ENCODE measurements at places on chromosomes 11 and 22.

DNA sequence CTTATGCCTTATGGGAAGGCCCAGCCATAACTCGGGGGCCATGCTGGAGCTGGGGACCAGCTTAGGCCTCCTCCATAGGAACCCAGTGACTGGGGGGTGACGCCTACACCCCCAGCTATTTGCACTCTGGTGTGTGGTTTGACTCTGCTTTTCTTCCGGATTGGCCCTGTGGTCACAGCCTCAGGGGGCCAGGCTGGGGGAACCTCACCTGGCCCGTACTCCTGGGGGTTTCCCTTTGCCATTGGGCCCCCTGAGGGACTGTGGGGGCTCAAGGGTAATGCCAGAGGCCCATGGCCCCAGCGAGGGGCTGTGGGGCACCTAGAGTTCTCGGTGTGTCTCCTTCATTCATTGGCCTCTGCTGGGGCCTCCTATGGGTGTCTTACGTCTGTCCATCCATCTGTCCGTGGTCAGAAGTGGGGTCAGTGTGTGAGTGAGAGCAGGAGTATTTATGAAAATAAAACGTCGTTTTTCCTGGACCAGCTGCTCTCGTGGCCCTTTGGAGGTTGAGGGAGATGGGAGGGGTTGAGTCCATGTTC is 6.3 kb upstream of the SH3BP1 start:
- DNase-seq: no peak

GRCh38 chr11:7548659-7549274 is 35.0 kb downstream of the PPFIBP2 start:
- no peak for DNase-seq

- no peak for DNase-seq
Measured at GRCh38 chr11:129779342-129779741, 36.3 kb upstream of the TMEM45B start.

DNA sequence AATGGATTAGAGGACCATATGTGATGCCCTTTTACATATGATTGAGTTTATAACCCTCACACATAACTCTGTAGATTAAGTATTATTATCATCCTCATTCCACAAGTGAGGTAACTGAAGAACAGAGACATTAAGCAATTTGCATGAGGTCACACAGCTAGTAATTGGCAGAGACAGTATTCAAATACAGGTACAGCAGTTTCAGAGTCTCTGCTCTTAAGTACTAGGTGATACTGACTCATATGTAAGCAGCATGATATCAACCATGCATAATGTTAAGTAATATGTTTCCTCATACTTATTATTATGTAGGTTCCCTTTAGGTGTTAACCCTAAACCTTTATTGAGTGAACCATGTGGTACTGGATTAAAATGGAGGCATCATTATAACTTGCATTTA is 1562.4 kb upstream of the RAG2 start:
- DNase-seq: no peak

DNA sequence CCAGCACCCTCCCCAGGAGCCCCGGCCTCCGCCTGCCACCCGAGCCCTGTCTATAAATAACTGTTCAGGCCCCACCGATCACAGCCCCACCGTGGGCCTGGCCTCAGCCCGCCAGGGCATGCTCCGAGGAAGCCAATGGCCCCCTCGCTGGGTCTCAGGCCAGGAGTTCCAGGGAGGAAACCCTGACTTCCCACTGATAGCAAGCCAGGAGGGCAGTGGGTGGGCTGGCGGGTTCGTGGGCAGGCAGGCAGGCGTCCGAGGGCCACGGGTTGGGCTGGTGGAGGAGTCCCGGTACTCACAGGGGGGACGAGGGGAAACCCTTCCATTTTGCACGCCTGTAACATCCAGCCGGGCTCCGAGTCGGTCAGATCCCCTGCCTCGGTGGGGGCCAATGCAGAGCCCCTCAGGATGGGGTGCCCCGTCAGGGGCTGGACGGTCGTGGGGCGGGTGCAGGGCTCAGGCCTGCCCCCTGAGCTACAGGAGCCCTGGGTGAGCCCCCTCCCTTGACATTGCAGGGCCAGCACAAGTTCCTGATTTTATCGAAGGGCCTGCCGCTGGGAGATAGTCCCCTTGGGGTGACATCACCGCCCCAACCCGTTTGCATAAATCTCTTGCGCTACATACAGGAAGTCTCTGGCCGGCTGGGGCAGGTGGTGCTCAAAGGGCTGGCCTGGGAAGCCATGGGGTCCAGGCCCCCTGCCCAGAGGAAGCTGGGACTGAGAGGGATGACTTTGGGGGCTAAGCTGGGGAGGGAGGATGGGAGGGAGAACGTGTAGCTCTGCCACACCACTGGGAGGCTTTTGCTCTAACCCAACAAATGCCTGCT is at the start of gene SPI1:
Gene SPI1 (minus strand): TSS at position 538 of the 826 bp plus-strand sequence. CDS start 194 bp downstream, at position 344.
- DNase-seq: no peak

DNA sequence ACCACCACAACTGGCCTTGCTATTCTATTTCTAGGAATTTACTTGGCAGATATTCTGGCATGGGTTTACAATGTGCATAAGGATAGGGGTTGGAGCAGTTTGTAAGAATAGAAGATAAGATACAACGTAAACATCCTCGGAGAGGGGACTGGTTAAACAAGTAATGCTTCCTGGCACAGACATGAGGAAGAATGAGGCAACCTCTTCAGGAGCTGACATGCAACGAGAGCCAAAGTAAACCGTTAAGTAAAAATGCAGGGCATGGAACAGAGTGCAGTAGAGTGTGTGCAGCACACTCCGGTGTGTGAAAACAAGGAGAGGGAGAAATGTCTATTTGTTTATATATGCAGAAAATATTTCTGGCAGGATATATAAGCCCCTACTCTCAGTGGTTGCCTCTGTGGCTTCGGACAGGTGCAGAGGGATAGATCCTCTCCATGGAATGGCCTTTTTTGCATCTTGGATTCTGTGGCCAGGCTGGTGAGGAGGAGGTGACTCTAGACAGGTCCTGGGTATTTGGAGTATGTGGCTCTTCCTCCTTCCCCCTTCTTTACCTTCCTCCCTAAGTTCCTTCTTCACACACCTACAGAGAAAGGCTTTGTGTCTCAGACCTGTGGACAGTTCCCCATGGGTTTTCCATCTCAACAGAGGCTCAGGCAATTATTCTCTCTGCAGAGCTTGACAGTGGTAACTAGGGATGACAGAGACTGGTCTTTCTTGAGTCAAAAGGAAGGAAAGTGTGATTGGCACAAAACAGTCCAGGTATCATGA is 2.5 kb downstream of the RAB36 start:
- no peak for DNase-seq

- no peak for DNase-seq
Measured at GRCh38 chr22:24807284-24807950, 1.4 kb downstream of the SGSM1 start.

DNA sequence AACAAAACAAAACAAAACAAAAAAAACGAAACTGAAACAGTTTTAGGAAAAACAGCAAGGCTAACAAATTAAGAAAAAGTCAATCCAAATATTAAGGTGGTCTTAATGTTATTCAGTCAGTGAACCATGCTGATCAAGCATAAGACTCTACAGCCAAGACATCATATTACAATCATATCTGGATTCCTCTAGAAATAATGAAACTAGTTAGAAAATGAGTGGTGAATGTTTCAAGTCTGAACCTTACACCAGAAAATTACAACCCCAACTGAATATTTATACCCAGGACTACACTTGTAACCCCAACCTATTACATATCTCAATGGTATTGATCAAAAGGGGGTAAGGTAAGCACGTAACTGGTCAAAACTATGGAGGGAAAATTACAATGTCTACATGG is 48.8 kb downstream of the ACAT1 start:
- no peak for DNase-seq

DNA sequence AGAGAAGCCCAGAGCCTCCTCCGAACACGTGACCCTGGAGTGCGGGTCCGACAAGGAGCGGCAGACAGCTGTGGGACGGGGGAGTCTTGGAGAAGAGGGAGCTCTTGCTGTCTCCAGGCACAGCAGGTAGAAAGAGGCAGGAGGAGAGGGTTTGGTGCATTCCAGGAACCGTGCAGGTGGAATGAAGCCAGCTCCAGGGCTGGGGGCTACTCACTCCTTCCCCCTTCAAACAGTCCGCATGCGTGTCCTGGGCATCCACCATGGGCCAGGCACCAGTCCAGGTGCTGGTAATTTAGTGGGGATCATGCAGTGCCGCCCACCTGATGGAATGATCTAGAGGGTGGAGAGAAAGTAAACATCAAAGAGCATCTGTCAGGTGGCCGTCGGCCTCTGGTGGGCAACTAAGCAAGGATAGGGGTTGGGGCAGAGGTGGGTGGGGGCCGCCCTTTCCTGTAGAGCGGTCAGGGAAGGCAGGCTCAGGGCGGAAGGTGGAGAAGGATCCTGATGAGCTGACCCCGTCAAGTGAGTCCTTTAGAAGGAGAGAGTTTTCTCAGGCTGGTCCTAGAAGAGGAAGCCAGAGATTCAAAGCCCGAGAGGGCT is 850.0 kb downstream of the TBC1D22A start:
- no peak for DNase-seq

DNA sequence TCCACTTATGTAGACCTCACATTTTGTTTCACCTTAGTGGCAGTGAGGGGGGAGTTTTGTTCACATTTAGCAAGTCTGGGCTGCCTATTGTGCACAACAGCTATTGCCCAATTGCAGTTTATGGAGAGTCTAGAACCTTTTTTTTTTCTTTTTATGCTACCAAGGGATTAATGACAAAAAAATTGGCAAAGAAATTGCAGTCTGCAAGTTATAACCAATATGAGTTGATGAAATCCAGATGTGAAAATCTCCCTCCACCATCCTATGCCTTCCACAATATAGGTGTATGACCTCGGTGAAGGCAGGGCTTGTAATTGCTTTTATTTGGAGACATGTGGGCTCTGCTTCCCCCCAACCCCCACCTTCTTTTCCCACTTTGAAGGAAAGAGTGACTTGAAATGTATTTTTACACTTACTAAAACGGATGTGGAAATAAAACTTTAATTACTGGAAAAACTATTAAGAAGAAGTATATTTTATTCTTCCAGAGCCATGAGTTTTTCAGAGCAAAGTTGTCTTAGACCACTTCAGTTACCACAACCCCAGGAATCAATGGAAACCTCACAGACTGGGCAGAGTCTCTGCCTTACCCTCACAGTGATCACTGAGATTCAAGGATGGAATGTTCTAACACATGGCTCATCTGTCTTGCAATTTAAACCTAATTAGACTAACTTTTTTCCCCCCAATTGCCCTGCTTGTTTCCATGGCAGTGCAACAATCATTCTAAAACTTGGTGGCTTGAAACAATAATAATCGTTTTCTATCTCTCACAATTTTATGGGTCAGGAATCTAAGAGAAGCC is 120.8 kb upstream of the SLC5A12 start:
- DNase-seq: no peak

- no peak for DNase-seq
Measured at GRCh38 chr11:102453302-102453695, 734 bp upstream of the TMEM123 start.

GRCh38 chr11:11045156-11045930 is 187.5 kb upstream of the ZBED5 start:
- no peak for DNase-seq

DNA sequence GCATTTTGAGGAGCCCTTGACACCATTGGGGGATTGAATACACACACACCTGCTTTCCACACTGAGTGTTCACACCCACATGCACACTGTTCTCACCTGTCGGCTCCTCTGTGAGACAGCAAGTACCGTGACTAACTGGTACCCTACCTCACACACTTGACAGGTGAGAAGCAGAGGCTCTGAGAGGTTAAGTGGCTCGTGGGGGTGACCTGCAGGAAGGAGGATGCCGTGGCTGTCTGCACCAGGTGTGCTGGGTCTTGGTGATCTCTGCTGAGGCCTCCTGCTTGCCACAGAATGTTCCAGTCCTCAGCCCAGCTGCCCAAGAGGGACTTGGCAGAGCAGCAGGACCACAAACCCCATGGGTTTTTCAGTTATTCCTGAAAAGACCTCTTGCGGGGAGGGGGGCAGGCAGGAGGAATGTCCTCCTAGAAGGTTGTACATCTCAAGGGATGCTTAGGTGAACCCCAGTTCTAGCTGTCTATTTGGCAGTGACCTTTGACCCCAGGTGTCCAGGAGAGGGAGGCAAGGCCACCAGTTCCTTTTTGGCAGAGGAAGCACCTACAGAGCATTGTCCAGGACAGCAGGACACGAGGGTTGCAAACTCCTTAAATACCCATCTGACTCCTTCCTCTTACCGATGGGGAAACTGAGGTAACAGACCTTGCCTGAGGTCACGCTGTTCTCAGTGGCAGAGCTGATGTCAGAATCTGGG is 66.0 kb downstream of the SHISAL1 start:
- no peak for DNase-seq

DNA sequence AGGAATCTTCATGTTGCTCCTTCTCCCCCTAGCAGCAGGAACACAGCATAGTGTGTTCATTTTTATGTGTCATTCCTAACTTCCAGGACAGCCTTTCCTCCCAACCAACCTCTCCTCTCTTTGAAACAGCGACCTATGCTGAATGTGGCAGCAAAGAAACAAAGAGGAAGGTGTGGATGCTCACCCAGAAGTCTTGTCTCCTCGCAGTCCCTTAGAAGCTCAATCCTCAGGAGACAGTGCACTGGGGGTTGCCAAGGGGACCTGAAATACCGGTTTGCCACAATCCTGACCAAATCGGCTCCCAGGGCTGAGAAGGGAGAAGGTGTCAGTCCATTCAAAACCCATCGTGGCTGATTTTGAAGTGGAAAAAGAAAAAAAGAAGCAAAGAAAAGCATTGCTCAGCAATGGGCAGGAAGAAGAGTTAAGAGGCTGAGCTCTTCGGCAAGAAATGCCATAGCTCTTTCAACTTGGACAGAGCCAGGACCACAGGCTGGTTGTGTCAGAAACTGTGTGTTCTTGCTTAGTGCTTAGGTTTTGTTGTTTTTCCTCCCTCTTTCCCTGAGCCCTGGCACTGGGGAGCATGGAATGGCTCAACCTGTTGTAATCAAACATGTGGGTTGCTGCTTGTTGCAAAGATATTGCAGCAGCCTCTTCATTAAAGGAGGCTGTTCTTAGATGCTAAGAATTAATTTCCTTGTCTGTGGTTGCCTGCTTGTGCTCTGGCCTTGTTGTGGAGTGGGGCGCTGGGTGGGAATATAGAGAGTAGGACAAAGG is 30.4 kb upstream of the TENM4 start:
- no peak for DNase-seq

DNA sequence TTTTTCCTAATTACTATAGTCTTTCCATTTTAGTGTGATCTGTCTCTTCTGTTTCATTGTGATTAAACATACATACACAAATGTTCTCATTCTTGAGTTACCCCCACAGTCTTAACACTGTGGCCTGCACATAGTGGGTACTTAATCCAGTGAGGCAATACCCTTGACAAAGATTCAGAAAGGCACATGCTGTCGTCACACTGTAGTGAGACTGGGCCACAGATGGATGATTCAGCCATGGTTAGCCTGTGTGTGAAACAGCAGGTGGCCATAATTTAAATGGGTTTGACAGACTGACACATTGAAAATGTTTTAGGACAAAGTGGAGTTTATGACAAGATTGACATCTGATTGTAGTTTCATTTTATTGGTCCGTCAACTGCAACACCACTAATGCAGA is 313.1 kb downstream of the C11orf87 start:
- no peak for DNase-seq

- no peak for DNase-seq
Measured at GRCh38 chr11:130611791-130612251, 163.4 kb downstream of the ADAMTS15 start.

- DNase-seq: no peak
Measured at GRCh38 chr11:133549826-133550225, 17.5 kb upstream of the OPCML start.

Measured in forelimb muscle (tissue), 1 donor.